ENCODE measurements at places on chromosomes 11 and 22.

DNA sequence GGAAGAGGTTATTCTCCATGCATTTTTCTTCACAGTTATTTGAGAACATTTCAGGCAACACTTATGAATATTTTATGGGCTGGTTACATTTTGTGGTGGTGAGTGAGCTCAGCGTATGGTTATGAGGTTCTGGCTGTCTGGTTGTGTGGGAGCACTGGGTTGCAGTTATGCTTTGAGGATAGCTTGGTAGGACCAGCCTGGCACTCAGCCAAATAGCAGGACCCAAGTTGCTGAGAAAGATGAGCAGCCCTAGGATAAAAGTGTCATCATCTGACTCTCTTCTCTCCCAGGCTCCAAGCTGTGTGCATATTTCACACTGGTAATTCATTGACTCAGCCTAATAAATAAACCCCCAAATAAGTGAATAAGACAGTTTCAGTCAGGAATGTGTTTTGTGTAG, 8.1 kb upstream of the SRSF8 start:
- no peak for DNase-seq

DNA sequence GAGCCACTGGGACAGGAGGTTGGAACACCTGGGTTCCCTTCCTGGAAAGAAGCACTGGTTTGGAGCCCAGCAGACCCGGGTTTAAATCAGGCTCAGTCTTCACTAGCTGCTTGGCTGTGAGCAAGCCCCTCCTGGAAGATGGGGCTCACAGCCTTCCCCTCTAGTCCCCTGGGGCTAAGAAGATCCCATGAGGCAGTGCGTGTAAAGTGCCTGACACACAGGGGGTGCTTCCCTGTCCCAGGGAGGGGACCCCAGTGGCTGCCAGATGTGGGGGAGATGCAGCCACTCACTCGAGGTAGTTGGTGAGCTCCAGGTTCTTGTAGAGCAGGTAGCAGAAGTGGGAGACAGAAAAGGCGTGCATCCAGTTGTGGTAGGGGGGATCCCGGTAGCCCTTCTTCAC, 93.2 kb downstream of the PDE2A start:
- no peak for DNase-seq

DNA sequence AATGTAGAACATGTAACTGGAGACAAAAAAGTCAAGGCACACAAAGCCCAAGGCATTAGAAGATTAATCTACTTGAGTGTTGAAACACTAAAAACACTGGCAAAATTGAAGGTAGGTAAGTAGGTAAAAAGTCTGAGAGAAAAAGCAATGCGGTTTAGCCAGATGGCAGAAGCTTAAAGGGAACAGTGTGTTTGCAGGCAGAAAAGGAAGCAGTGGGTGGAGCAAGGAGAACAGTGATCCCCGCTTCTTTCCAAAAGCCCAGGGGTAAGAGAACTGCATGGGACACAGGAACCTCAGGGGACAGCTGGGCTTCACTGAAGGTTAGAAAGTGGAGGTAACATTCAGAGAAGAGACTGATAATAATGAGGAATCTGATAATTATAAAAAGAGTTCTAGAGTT, 16.0 kb downstream of the MRE11 start:
- no peak for DNase-seq

DNA sequence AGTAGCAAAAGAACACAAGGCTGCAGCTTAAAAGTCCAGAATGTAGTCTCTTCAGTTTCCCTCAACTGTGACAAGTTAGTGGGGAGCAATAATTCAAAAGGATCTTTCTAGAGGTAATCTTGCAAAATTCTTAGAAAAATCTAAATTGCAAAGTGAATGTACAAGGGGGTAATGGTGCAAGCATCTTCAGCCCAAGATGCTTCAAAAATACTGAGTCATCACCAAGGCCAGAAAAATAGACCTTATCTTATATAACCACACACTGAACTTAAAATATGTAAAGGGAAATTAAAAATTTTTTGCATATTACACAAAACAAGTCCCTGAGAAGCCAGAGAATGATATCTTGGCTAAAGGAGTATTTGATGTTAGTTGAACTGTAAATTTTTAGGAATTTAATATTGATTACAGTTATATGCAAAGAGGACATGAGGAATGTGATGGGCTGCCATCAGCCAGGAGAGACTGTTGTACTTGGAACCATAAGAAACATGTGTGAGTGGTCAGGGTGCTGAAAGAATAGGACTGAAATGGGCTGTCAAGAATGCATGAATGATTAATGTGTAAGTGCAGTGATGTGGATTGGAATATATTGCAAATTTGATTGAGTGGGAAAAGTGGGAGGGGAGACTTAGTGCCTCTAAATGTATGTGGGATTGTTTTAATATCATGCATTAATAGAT, 85.7 kb upstream of the LIN7C start:
- no peak for DNase-seq

Measured in stimulated activated CD4-positive, alpha-beta T cell treated with anti-CD3 and anti-CD28 coated beads, Interleukin-12 subunit alpha, Interleukin-12 subunit beta, amount 100 ng/mL, for 48 hours (primary cell).